Activated naive CD4-positive, alpha-beta T cell treated with anti-CD3 and anti-CD28 coated beads, Interleukin-2, amount 10 ng/mL, durations not matched to agents 5 hours and 36 hours (primary cell): ENCODE measurements at places on chromosomes 4 and X. TPM values are rescaled to one million over a fixed set of nuclear protein-coding genes. Genes with fewer than 3 reads are reported as not detected.

The FMR1 gene
- total RNA-seq: 49.9 TPM

The SSX1 gene
- total RNA-seq: not detected

The RAB40A gene
- 0.07 TPM for total RNA-seq

The PAGE1 gene
- total RNA-seq: not detected

The GPR119 gene
- not detected for total RNA-seq

The HS3ST1 gene
- not detected for total RNA-seq

The PRKG2 gene
- 0.60 TPM for total RNA-seq

The PNCK gene
- total RNA-seq: 0.87 TPM

The MAGEA1 gene
- total RNA-seq: not detected

The GPR143 gene
- not detected for total RNA-seq

The RAB9B gene
- 0.63 TPM for total RNA-seq

The ARHGAP6 gene
- total RNA-seq: not detected

The EPGN gene
- not detected for total RNA-seq

The ADH7 gene
- not detected for total RNA-seq

The CCSER1 gene
- not detected for total RNA-seq

The PNMA6F gene
- not detected for total RNA-seq

The FHDC1 gene
- 0.12 TPM for total RNA-seq

The VCX3B gene
- total RNA-seq: not detected
